ENCODE measurements at places on chromosomes 12 and 14. TPM values are rescaled to one million over a fixed set of nuclear protein-coding genes. Genes with fewer than 3 reads are reported as not detected.

SINHCAF gene
- total RNA-seq: 92.3 TPM

GLIPR1L2 gene
- 0.30 TPM for total RNA-seq

IFI27L2 gene
- total RNA-seq: 76.0 TPM

ARHGEF40 gene
- 0.22 TPM for total RNA-seq

HOXC12 gene
- total RNA-seq: not detected

CD4 gene
- 219 TPM for total RNA-seq

RGS6 gene
- total RNA-seq: 1.4 TPM

KRT73 gene
- 8.2 TPM for total RNA-seq

SAMD15 gene
- 0.27 TPM for total RNA-seq

SLC17A8 gene
- total RNA-seq: not detected

EEF1AKMT3 gene
- total RNA-seq: 3.0 TPM

CARMIL3 gene
- total RNA-seq: 1.1 TPM

GZMB gene
- 77.5 TPM for total RNA-seq

ARHGEF25 gene
- 0.42 TPM for total RNA-seq

TSPAN9 gene
- total RNA-seq: 0.15 TPM

HNF1A gene
- not detected for total RNA-seq

KRT81 gene
- total RNA-seq: not detected

VRTN gene
- not detected for total RNA-seq

PIANP gene
- not detected for total RNA-seq

TAS2R7 gene
- total RNA-seq: not detected

ANGEL1 gene
- 13.7 TPM for total RNA-seq

CYP46A1 gene
- total RNA-seq: 0.20 TPM

KLRC2 gene
- total RNA-seq: not detected

SLC41A2 gene
- 2.1 TPM for total RNA-seq

NEUROD4 gene
- total RNA-seq: not detected

BRAP gene
- total RNA-seq: 23.6 TPM

CLEC1A gene
- total RNA-seq: not detected

RILPL1 gene
- total RNA-seq: 0.79 TPM

CLEC4C gene
- not detected for total RNA-seq

IGF1 gene
- total RNA-seq: 0.19 TPM

CELA1 gene
- total RNA-seq: not detected

Data from activated CD4-positive, alpha-beta T cell treated with anti-CD3 and anti-CD28 coated beads, Interleukin-2, amount 10 ng/mL, durations not matched to agents 7 days and 5 days (primary cell).